GM12892 (cell line): ENCODE measurements at places on chromosomes 3 and 15.

DNA sequence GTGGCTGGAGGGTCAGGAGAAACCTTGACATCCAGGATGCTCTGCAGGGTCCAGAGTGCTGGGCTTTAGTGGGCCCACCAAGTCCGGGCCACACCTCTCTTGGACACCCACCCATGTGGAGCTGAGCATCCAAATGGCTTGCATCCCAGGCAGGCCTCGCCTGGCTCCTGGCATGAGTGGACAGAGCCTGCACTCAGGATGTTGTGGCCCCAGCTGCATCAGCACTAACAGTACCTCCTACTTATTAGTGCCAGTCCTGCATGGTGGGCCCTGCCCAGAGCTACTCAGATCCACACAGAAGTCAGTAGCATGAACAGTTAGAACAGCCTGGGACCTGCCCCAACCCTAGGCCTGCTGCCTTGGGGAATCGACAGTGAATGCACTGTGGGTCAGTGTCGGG lies 42.2 kb upstream of the MRPS22 start:
- DNase-seq = no peak

GRCh38 chr15:67843092-67843501 lies 3.3 kb upstream of the RNU6-1 start:
- DNase-seq = no peak

DNA sequence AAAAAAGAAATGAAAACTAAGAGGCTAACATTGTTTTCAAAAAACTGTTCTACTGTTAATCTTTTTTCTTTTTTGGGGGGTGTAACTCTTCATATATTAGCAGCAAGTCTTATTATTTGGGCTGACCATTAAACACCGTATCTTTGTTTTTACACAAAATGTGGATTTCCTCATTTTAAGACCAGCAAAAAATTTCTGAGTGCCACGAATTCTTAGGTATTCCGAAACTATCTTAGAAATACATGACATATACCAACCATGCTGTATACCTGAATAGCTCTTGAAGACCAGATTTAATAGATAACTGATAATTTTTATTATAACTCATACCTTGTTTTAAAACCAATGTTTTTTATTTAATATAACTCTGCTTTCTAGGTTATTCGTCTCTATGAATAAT lies 620 bp upstream of the TTC23 start:
- no peak for DNase-seq

DNA sequence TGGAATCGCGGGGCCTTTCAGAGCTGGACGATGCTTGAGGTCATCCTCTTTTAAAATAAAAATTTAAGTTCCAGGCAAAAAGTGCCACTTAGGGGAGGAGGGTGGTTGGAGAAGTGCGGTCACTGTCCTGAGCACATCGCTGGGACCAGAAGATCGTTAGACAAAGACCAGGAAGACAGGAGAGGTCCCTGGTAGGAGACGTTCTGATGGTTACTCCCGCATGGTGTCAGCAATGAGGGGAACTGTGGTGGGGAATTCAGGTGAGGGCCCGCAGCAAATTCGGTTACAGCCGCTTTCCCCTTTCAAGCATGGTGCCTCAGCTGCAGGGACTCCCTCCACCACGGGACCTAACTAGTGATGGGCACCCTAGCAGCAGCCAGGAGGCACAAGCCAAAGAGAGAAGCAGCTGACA lies 1.0 kb upstream of the ISY1 start:
- DNase-seq = no peak

GRCh38 chr15:98568382-98569017 lies 79.8 kb upstream of the IGF1R start:
- DNase-seq = no peak

DNA sequence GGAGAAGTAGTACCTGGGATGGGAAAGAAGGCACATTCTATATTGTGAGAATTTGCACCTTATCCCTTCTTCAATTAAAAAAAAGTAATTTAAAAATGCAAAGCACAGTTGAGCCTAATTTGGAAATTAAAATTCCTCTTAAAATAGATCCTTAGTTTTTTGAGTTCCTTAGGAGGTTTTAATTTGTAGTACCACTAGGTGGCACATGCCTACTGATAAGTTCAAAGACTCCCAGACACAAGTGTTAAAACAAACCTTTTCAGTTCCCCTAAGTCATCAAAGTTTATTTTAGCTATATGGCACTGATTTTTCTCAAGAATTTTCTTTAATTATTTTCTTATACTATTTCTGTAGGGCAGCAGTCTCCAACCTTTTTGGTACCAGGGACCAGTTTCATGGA lies 127.6 kb upstream of the AZI2 start:
- DNase-seq = peak; percentile 1
